Aorta (tissue), 5 donors: ENCODE measurements at places on chromosomes 4 and X.

GRCh38 chr4:182093935-182094334 is 149.3 kb upstream of the TENM3 start:
- no peak for DNase-seq

GRCh38 chr4:3715855-3716630 is 50.1 kb upstream of the ADRA2C start:
- peak; percentile 33 for DNase-seq

DNA sequence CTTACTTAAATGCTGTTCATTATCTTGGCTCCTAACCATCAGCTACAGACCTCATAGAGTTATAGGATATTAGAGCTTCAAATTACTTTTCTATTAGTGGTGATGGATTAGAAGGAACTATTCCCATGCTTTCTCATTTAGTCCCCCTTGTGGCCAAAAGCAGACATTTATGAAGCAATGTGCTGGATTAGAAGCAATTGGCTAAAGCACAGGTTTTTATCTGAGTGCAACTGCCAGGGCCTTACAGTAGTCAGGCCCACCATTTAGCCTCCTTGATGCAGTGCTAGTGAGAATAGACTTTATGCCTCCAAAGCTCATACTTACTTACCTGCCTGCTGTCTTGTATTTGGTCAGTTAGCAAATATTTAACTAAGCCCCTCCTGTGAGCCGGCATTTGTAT is 93.0 kb downstream of the TSPAN7 start:
- DNase-seq: no peak

DNA sequence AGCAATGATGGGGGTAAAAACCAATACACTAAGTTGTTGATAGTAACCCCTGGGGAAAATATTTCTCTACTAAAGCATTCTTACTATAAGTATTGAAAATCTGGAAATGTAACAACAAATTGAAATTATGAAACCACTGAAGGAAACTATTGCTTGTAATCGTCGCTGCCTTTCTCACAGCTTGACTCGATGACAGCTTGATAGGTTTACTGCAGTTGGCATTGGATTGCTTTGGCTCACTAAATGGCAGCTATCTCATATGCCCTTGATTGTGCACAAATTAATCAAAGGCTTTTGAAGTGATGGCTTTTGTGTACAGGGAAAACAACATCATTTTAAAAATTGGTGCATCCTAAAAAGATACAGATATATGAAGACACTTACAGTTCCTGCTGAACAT is 419.6 kb upstream of the TENM3 start:
- DNase-seq: no peak

- DNase-seq: no peak
Observed at GRCh38 chrX:70257423-70258288, 2.3 kb downstream of the P2RY4 start.

GRCh38 chr4:79679859-79680258 is 271.8 kb upstream of the GK2 start:
- DNase-seq: no peak

GRCh38 chrX:17617806-17618205 is 119.5 kb upstream of the SCML1 start:
- DNase-seq: no peak

GRCh38 chr4:14257903-14258302 is 630.4 kb upstream of the BOD1L1 start:
- DNase-seq: no peak

GRCh38 chr4:130573742-130574141 is 1477.8 kb downstream of the C4orf33 start:
- DNase-seq: no peak

DNA sequence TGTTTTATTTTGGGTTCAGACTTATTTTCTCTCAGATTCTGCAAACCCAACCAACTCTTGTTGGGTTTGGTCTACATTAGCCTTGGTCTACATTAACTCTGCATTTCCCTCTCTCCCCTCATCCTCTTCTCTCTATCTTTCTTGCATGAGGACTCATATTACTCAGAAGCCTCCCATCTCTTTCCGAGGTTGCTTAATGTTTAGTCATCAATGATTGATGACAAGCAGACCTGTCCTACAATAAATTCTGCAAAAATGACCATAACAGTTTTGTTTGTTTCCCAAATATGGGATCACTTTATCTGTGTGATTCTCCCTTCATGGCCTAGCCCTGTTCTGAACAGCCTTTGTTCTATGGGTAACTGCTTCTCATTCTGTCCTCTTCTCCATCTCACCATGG is 75.2 kb downstream of the GABRB1 start:
- DNase-seq: no peak

GRCh38 chr4:126591583-126591982 is 1041.2 kb upstream of the INTU start:
- no peak for DNase-seq

- DNase-seq: no peak
Observed at GRCh38 chr4:4720646-4721045, 138.8 kb upstream of the MSX1 start.

GRCh38 chr4:38860788-38861424 is 4.3 kb upstream of the TLR6 start:
- no peak for DNase-seq

- DNase-seq: no peak
Observed at GRCh38 chrX:3940000-3940610, 226.7 kb upstream of the PRKX start.

DNA sequence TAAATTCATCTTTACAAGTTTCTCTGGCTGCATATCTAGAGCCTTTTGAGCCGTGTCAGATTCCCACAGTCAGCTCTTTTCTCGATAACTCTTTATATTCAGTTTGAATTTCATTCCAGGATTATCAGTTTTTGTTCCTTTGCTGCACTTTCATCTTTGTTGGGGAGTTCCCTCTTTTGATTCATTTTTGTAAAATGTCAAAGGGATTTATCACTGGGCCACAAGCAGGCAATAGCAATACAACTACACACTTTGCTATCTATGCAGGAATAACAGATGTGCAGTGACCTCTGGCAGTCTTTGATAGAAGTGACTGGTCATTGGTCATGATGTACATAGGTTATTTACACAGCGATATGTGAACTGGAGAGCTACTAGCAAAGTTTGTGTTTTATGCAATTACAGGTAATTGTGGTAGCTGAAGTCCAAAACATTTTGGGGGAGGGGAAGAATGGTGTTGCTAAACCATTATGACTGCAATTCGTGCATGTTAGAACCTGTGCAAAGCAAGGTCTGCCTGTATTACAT is 43.8 kb downstream of the HPGDS start:
- DNase-seq: no peak

DNA sequence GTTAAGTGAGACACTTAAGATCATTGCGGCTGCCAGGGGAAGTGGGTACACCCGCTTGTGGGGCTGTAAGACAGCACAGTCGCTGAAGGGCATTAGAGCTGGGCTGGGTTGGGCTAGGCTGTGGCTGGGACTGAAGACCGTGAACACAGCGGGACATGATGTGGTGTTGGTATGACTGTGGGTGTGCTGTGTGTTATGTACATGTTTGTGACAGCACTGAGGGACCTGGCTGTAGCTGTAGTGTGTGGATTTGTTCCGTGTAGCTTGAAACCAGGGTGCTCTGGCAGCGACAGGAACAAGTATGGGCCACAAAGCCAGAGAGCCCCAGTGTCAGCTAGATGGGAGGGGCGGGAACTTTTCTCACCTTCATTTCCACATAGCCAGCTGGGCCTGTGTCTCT is 82.1 kb downstream of the NHSL2 start:
- DNase-seq: no peak

- no peak for DNase-seq
Observed at GRCh38 chr4:145498430-145498829, 16.8 kb downstream of the SMAD1 start.

- no peak for DNase-seq
Observed at GRCh38 chr4:6568148-6568547, 6.8 kb upstream of the MAN2B2 start.

DNA sequence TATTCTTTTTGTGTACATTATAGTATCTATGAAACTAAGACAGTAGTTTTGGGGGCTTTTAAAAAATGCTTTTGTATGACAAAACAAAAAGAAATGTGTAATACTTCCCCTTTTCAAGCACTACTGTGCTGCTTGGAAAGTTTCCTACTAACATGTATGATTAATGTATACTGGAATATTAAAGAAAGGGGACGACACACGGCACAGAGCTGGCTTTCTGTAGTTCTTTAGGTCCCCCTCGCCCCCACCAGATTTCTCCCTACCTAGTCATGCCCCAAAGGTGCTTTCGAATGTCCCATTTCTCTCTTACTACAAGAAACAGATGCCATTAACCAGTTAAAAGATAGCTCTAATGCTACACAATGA is 1.6 kb upstream of the AP1S2 start:
- DNase-seq: no peak

- no peak for DNase-seq
Observed at GRCh38 chr4:118920247-118920646, 31.6 kb downstream of the SYNPO2 start.

DNA sequence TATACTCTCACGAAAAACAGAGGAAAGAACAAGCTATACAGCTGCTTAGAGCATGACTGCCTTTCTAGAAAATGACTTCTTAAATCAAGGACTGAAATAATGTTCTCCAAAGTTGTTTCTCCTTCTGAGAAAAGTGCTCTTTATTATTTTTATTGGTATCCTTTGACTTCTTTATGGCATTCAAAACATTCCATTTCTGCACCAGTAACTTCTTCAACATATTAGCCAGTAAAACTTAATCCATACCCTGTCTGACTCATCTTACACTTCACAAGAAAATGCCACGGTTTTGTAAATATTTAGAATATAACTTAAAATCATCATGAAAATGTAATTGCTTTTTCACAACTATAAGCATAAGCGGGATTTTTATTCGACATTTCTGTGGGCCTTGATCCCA is 180.4 kb downstream of the NR3C2 start:
- no peak for DNase-seq

GRCh38 chrX:136589966-136590365 is 58.0 kb downstream of the VGLL1 start:
- no peak for DNase-seq

- DNase-seq: no peak
Observed at GRCh38 chrX:46750889-46751288, 8.0 kb downstream of the SLC9A7 start.

DNA sequence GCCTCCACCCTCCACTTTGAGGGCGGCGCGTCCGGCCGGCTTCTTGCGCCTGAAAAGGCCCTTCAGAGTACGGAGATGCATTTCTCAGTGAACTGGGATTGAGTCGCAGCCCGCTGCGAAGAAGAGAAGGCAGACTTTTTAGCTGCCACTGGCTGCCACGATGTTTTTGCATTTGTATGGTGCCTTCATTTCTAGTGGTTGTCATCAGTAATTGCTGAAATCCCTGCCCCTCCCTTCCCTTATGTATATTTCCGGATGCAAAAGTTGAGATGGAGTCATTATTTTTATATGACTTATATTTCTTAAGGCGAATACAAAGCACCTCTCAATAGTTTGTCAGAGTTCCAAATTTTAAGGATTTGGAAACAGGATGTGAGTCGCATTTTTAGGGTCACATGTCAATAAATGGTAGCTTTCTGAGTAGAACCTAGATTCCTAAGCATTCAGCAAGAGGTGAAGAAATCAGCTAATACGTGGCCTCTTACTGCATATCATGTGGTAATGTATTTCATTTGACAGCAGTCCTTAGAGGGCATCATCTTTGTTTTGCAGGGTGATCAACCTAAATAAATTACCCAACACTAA is 658 bp downstream of the ATP6AP2 start:
- DNase-seq: no peak

- no peak for DNase-seq
Observed at GRCh38 chr4:108988464-108989195, 225.8 kb upstream of the ETNPPL start.

DNA sequence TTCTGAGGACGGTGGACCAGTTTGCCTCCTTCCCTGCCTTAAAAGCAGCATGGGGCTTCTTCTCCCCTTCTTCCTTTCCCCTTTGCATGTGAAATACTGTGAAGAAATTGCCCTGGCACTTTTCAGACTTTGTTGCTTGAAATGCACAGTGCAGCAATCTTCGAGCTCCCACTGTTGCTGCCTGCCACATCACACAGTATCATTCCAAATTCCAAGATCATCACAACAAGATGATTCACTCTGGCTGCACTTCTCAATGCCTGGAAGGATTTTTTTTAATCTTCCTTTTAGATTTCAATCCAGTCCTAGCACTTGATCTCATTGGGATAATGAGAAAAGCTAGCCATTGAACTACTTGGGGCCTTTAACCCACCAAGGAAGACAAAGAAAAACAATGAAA is 255.3 kb downstream of the RAPGEF2 start:
- no peak for DNase-seq

DNA sequence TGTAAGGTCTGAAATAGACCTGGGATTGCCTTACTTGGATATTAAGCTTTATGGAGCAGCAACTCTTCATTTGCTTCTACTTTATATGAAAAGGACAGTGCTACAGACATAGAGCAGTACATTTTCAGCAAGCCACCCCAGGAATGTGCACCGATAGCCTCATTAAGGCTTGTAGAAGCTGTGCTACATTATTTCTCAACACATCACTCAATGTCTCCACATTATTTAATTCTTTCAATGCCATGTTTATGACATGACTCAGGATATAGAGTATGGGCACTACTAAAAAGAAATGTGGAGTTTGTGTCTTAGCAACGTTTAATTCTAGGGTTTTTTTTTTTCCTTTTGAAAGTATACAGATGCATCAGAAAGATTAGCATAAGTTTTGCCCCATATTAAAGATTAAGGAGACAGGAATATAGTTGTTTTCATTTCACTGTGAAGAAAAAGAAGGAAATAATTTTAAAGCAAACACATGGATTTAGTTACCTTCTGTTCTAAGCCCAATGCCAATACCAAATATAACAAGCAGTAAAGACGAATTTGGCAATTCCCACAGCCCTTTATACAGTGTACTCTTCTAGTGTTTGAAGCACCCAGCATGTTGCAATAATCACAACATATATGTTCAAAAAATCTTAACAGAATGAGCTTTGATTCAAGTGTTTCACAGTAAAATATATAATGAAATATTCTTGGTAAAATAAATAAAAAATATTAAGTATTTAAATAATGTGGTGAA is 2140.1 kb upstream of the AGA start:
- no peak for DNase-seq

DNA sequence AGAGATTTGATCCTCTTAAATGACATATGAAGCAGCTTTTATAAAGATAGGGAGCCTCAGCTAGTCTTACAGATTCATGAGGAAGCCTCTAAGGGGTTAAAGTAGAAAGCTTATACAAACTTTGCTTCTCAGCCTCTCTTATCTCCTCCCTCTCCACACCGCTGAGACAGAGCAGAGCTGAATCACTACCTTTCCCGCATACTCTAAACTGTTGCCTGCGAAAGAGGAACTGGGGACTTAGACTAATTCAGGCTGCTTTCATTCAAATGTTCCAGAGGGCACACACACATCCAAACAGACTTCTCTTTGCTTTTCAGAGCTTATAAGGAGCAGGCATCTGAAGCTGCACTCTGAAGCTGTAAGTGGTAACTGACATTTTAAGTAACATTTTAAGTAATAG is at the start of gene SERTM2:
SERTM2 (plus strand) TSS at position 169 of the 400 bp plus-strand sequence. CDS start 7,213 bp downstream, outside the sequence.
- no peak for DNase-seq
